Progenitor cell of endocrine pancreas (in vitro differentiated cells): ENCODE measurements at places on chromosomes 1 and 21. TPM values are rescaled to one million over a fixed set of nuclear protein-coding genes. Genes with fewer than 3 reads are reported as not detected.

- DNase-seq, result no peak
Measured at GRCh38 chr1:228923973-228924686, 188.9 kb downstream of the RHOU start.

DNA sequence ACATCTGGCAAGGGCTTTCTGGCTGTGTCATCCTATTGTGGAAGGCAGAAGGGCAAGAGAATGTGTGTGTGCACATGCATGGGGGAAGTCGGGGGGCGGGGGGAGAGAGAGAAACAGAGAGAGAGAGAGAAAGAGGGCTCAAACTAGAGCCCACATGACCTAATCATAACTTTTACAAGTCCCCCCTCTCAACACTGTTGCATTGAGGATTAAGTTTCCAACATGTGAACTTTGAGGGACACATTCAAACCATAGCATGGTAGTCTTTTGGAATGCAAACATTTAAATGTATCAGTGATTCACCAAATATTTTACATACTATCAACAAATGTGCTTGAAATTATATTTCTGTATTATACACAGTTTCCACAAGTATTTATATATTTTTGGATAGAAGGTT lies 655.4 kb upstream of the B3GALT2 start:
- DNase-seq, result no peak

Gene RPE65
- not detected in 2 replicates for total RNA-seq

Gene TMEM201
- 24.5 and 24.6 TPM in 2 replicates for total RNA-seq

Gene CD52
- 0.89 and 1.8 TPM in 2 replicates for total RNA-seq

DNA sequence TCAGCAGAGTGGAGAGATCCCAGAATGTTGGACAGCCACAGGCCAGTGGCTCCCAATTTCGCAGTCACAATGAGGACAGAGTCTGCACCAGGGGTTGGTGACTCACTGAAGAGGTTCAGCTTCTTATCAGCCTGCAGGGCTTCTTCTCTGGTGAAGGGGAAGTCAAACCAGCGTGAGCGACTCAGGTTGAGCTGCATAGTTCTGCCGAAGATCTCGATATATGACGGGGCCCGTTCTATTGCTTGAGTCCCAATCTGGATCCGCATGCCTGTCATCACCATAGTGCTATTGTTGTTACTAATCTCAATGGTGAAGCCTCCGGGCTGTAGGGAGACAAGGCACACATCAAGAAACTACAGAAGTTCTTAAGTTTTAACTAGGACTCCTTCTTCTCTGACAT lies 58.5 kb downstream of the UBR4 start:
- no peak for DNase-seq

GRCh38 chr1:37845786-37846185 lies 13.6 kb downstream of the MTF1 start:
- no peak for DNase-seq

- no peak for DNase-seq
Measured at GRCh38 chr1:50705041-50705440, 255.0 kb downstream of the FAF1 start.

Gene CLCA4
- total RNA-seq, result not detected in 2 replicates

- DNase-seq, result no peak
Measured at GRCh38 chr1:48246727-48247126, 24.2 kb downstream of the SLC5A9 start.

DNA sequence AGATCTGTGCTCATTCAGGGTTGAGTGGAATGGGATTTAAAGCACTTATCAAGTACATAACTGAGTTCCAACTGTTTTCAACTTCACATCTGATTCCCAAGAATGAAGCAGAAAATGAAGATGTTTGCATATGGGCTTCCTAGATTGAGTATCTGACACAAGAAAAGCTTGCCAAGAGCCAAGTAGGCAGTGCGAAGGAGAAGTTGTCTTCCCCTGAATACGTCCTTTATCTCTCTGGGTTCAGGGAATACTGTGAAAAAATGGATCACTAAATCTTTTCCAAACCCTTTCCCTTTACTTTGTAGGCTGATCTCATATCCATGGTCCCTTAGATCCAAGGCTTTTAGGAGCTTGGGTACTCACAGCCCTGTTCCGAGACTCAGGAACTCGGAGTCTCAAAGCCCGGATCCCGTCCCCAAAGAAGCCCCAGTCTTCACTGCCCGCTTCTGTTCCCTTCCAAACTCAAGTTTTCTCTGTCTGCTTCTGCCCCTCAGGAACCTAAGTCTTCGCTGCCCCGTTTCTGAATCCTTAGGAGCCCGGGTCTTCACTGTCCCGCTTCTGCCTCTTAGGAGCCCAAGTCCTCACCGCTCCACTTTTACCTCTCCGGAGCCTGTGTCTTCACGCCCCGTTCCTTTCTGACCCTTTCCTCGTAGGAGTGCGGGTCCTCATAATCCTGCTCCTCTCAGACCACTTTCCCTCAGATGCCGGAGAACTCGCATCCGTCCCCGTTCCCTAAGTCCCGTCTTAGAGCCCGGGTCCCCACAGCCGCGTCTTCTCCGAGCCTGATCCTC lies 616 bp downstream of the TAF12 start:
- DNase-seq, result no peak

DNA sequence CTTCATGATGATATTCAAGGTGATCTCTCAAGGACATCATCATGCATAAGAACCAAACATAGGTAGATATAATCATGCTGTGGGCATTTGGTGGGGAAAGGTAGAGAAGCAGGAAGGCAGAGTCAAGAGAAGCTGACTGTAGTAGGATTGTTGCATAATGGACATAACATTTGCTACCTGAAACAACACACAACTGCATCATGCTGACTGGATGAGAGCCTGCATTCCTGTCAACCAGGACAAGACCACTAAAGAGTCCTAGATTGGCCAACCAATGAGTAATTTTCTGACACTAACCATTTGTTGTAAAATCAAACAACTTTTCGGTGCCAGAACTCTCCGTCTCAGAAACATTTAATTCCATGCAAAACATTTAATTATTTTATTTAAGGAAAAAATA lies 377.2 kb downstream of the PLPP3 start:
- DNase-seq, result no peak

DNA sequence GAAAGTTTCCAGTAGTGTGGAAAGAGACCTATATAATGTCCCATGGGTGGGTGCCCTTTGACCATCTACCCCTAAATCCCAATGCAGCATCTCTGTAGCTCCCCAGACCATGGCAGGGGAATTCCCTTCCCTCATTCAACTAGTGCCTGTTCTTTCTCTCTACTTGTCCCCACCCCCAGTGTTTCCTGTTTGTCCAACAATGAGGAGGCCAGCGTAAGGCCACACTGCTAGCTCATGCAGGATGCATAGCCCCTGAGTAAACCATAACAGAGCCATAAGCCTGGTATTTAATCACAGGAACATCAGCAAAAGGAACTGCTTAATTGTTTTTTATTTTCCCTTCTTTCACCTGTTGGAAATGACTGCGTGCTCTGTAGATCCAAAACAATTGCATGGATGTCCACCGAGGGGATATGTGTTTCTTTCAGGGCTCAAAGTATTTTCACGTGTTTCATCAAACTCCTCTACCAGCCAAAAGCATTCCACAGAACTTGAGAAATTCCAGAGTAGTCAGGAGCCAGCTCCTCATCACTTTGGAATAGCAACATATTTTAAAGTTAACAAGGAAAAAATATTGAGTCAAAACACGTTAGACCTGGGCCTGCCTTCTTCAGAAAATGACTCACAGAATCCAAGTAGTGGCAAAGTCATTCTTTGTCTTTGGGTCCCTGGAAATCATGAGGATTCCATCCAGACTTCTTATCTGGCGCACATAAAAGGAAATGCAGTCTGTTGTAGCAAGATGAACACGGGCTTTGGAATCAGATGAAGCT lies 162.5 kb upstream of the SGIP1 start:
- no peak for DNase-seq

GRCh38 chr1:8560611-8561544 lies 243.0 kb downstream of the SLC45A1 start:
- DNase-seq, result no peak

DNA sequence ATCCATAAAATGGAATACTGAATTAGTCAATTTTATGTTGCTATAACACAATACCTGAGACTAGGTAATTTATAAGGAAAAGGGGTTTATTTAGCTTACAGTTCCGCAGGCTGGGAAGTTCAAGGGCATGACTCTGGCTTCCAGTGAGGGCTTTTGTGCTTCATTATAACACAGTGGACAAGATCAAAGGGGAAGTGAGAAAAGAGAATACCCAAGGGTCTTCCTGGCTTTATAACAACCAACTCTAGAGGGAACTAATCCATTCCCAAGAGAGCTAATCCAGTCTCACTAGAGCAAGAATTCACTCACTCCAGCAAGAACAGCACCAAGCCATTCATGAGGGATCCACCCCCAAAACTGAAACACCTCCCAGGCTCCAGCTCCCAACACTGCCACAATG lies 3.1 kb downstream of the KIFAP3 start:
- DNase-seq, result no peak

Gene MATN1
- 0.11 and 0.14 TPM in 2 replicates for total RNA-seq

GRCh38 chr1:174815036-174815435 lies 184.7 kb upstream of the CACYBP start:
- no peak for DNase-seq

DNA sequence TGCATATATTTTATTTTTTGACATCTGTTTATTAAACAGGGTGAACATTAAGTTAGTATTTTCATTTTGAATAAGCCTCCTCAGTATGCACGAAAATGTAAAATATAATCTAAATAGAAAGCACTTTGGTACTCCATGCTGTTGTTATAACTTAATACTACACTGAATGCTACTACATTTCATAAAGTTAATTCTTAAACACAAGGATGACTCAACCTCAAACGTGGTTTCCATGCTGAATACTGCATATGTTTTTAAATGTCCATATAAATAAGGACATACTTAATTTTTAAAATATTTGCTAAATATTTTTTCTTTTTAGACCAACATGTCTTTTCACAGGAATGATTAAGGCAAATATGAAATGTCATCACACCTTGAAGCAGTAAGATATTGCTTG lies 83.9 kb downstream of the USP24 start:
- DNase-seq, result no peak

DNA sequence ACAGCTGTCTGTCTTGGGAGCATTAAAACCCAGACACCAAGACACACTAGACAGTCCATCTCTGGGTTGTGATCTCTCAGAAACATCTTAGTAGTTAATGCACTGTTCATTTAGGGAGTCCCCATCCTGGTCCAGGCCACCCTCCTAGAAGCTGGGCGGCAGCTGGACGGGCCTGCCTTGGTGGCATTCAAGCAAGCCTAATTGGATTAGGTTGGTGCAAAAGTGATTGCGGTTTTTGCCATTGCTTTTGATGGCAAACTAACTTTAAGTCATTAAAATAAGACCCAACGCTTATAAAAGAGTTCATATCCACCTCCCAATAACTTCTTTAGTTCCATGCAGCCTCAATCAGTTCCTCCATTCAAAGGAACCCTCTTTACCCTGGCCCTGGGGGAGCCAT lies 21.7 kb downstream of the ATP5PO start:
- DNase-seq, result no peak

- no peak for DNase-seq
Measured at GRCh38 chr21:15023776-15024175, 41.0 kb downstream of the NRIP1 start.

Gene SLC44A3
- 70.4 and 75.4 TPM in 2 replicates for total RNA-seq

Gene GSTM1
- 39.0 and 39.1 TPM in 2 replicates for total RNA-seq

Gene PRAMEF33
- not detected in 2 replicates for total RNA-seq

- no peak for DNase-seq
Measured at GRCh38 chr1:107365527-107366240, 224.8 kb downstream of the NTNG1 start.

Gene LY9
- total RNA-seq, result not detected in 2 replicates

DNA sequence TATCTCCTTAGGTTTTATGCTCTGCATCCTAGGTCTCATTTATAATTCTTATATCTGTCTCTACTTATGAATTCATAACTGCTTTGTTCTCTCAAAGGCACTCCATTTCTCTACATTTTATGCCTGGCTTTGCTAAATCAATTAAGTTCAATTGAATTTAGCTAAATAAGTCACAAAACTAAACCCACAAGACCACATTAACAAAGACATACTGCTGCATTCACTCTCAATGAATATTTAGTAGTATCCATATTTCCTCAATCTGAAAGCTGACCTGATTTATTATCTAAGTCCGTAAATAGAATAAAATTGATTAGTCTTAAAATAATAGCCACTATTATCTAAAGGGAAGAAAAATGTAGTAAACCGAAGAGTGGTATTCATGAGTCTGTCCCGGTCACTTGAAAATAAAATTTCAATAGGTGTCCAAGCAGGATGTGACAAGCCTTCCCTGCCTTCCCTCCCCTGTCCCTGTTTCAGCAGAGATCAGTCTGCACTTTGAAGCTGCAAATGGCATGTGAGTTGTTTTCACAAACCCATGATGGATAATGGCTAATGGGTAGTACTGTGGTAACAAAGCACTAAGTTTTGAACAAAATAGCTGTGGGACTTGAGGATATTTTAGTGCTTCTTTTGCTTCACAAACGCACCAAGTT lies 295.0 kb upstream of the NCAM2 start:
- no peak for DNase-seq

DNA sequence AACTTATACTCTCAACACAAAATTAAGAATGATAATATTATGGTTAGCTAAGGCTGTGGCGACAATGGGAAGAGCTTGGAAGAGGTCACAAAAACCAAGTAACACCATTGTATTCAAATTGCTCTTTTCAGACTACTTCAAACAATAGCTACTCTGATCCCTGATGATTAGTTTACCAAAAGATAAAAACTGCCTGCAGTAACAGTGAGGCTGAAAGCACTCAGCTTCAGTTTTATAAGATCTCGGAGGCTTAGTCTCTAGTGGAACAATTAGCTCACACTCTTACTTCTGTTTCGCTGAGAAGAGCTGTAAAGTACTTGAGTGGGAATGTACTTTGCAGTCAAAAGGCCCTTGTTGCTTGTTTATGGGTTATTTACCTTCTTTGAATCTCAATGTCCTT lies 278.5 kb downstream of the LRRC7 start:
- DNase-seq, result no peak

DNA sequence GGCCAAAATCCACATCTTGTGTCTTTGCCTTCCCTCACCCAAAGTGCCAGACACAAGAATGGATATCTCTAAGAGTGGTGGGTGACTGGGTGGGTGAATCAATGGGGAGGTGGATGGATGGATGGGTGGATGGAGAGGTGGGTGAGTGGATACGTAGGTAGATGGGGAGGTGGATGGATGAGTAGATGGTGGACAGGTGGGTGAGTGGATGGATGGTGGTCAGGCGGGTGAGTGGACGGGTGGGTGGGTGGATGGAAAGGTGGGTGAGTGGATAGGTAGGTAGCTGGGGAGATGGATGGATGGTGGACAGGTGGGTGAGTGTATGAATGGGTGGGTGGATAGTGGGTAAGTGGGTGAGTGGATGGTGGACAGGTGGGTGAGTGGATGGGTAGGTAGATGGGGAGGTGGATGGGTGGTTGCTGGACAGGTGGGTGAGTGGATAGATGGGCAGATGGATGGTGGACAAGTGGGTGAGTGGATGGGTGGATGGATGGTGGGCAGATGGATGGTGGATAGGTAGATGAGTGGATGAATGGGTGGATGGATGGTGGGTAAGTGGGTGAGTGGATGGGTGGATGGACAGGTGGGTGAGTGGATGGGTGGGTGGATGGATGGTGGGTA lies 34.2 kb downstream of the SLC19A1 start:
- DNase-seq, result no peak
